ENCODE measurements at places on chromosomes 2 and 18.
A peak's percentile ranks its signal among the peaks of the same experiment; 100 is the strongest.

DNA sequence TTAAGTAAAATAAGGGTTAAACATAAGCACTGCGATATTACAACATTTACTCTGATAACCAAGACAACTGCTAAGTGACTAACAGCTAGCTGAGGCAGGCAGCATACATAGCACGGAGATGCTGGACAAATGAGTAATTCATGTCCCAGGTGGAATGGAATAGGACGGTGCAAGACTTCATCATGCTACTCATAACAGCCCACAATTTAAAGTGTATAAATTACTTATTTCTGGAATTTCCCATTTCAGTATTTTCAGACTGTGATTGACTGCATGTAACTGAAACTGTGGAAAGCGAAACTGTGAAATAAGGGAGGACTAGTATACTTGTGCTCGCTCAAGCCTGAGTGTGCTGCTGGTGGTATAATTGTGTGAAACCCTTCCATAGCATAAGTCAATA is 12.9 kb downstream of the IER3IP1 start:
- DNase-seq: peak; percentile 87

- DNase-seq: no peak
Measured at GRCh38 chr2:43303889-43304288, 77.5 kb upstream of the ZFP36L2 start.

DNA sequence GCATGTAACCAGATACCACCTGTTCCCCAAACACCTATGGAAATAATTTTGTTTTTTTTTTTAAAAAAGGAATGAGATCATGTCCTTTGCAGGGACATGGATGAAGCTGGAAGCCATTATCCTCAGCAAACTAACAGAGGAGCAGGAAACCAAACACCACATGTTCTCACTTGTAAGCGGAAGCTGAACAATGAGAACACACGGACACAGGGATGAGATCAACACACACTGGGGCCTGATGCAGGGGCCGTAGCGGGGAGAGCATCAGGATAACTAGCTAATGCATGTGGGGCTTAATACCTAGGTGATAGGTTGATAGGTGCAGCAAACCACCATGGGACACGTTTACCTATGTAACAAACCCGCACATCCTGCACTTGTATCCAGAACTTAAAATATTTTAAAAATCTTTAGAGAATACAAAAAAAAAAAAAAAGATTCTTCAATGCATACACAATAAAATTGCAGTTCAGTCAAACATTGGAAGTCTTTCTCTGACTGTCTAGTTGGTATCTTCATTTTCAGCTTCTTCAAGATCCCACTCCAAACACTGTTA is 11.6 kb upstream of the CASP10 start:
- no peak for DNase-seq

DNA sequence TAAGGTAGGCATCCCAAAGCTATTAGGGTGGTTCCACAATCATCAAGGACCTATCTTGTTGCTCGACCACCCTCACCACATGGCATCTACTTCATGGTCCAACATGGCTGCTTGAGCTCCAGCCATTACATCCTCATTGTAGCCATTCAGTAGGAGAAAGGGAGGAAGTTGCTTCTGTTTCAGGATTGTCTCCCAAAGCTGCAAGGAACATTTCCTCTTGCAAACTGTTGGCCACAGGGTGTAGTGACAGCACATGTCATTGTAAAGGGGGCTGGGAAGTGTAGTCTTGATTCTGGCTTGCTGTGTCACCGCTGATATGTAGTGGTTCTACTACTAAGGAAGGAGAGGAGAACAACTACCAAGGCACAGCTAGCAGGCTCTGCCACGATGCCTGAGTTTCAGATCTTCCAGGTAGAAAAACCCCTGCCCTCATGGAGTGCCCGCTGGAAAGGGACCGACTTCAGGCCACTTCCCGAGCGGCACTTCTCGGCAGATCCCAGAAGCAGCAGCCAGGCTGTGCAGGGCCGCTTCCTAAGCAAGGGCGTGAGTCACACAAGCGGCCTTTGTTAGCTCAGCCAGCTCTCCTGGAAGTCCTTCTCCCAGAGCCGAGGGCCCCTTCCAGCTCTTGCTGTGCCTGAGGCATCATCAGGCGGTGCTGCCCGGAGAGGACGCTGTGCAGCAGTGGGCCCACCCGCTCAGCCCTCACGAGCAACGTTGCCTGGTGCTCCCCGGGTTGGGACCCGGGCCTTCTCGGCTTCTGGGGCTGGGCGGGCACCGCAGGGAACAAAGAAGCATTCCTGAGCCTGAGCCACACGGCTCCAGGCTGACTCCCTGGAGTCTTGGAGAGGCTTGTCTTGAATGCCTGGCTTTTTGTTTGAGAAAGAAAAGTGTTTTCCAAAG is 58.2 kb downstream of the HS6ST1 start:
- DNase-seq: peak; percentile 81

GRCh38 chr18:28152354-28152753 is 24.6 kb downstream of the CDH2 start:
- no peak for DNase-seq

DNA sequence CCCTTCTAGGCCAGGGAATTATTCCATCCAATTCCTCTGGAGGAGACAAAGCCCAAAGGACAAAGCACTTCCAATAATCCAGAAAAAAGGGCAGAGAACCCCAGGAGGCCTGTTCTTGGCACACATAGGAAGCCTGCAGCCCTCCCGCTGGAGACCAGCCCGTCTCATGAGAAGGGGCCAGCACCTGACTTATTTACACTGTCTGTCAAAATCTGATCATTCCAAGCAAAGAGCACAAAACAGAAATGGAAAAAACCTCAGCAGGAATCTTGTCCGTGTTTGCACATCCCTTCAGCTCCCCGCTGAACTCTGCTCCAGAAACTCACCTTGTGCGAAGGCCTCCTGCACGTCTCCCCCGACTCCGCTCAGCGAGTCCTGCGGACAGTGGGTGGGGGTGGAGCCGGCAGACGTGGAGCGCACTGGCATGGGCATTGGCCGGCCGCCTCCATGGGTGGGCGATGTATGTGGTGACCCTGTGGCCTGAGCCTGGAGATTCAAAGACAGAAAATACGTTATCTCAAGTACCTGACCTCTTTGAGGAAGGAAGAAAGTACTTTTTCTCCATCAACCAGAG is 46.2 kb upstream of the DNMT3A start:
- DNase-seq: no peak

DNA sequence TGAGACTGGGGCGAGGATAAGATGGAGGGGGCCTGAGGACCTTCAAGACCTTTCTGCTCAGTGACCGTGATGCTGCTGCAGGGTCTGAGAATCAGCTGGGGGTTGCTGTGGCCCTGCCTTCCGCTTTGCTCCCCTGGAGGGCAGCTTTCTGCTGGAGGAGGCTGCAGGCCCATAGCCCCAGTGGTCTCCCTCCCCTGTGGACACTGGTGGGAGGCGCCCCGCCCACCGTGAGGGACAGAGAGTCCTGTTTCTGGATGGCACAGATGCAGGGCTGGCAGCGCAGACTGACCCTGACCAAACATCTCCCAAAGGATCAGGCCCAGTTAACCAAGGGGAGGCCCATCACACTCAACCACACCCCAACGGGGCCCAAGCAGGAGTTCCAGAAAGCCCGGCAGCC is 42.8 kb downstream of the PLB1 start:
- DNase-seq: no peak

DNA sequence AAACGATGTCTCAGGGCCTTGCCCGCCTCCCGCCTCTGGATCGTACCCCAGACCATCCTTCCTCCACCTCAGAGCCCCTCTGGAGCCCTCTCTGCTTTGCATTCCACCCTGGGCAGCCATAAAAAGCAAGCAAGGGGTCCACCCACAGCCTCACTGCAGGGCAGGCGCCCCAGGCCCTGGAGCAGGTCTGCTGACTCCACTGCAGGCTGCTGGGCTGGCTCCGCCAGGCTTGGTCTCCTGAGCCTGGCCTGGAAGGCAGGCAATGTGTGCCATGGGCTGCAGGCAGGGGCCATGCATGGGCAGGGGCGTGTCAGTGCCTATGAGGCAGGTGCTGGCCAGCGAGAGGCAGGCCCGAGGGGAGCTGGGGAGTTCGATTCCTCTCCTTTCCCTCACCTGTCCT is 186.0 kb downstream of the ANKRD30B start:
- DNase-seq: no peak
